ENCODE measurements at places on chromosomes 7 and 10.

- DNase-seq, result no peak
Observed at GRCh38 chr7:20971219-20971618, 184.5 kb upstream of the SP8 start.

DNA sequence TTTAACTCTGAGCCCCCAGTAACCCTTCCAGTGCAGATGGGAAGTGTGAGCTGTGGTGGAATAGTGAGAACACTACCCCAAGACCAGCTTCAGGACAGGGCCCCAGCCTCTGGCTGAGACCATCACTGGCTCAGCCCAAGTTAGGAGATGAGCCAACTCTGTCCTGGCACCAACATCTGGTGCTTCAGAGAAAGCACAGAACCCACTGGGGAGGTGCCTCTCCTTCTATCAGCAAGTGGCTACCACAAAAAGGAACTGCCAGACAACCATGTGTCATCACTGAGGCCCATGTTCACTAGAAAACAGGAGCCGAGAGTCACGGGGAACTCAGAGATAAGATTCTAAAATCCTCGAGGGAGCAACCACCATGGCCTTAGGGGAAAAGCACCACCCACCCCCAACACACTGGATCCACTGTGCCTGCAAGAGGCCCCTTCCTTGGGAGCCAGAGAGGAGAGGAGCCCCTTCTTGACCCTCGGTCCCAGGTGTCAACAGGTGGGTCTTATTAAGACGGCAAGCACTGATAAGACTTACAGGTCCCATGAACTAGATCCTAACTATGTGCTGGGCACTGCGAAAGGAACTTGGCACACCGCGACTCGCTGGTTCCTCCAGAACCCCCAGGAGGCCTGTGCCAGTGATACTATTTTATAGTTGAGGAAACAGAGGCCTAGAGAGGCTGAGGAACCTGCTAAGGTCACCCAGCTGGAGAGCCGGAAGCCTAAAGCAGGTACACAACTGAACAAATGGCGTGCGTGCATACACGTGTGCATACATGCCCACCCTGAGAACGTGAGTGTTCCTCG, 102.7 kb downstream of the FAM53B start:
- no peak for DNase-seq

DNA sequence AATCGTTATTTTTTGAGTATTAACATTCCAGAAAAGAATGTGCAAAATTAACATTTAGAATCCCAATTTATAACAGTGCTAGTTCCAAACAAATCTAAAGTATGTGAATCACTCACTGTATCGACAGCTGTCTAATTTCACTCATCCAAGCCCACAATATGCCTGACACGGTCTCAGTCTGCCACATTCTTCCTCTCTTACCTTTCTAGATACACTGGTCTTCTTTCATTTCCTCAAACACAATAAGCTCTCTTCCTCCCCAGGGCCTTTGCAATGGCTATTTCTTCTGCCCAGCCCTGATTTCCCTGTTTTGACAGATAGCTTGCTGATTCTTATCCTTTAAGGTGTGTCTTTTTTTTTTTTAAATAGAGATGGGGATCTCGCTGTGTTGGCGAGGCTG, 48.8 kb downstream of the UBE2H start:
- DNase-seq, result no peak

GRCh38 chr10:116216676-116217075, 56.3 kb downstream of the GFRA1 start:
- no peak for DNase-seq

- DNase-seq, result no peak
Observed at GRCh38 chr10:20672741-20673140, 224.4 kb downstream of the NEBL start.

- no peak for DNase-seq
Observed at GRCh38 chr10:63637901-63638327, 116.7 kb downstream of the REEP3 start.

GRCh38 chr7:73899731-73900142, 38.8 kb downstream of the TMEM270 start:
- DNase-seq, result no peak

- DNase-seq, result no peak
Observed at GRCh38 chr7:47239931-47240421, 341.9 kb downstream of the TNS3 start.

DNA sequence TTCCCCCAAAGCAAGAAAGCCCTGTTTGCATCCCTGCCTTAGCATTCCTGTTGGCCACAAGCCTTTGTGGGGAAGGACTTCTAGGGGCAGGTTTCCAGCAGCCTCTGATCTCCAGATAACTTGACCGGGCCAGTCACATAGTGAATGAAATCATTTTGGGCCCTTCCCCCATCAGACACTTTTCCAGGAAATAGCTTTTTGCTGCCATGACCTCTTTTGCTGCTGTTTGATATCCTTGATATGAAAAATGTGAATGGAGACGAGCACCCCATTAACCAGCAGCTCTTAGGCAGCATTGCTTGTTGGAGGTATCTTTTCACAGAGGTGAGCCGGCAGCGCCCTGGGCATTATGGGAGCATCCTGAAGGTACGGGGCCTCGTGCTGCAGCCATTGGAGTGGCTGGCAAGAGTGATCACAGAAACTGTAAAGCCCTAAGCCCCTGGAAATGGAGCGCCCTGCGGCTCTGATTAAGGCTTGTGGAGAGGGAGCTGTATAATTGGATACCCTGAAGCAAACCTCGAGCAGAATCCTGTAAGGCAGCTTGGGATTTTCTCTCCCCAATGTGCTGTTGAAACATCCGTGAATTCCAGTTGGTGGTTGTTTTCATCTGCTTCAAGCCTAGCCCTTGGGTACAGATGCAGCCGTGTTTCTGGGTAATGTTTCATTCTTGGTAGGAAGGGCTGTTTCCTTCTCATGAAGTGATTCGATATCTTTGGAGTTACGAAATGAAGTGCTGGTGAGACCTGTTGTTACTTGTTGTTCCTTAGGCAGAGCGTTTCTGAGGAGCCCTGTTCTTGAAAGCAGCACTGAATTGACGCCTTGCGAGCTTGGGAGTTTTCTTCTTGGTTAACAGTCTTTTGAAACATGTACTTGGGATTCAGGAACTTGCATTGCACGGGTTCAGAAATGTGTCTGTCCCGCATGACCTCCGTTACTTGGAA, 179.0 kb downstream of the PTEN start:
- no peak for DNase-seq

DNA sequence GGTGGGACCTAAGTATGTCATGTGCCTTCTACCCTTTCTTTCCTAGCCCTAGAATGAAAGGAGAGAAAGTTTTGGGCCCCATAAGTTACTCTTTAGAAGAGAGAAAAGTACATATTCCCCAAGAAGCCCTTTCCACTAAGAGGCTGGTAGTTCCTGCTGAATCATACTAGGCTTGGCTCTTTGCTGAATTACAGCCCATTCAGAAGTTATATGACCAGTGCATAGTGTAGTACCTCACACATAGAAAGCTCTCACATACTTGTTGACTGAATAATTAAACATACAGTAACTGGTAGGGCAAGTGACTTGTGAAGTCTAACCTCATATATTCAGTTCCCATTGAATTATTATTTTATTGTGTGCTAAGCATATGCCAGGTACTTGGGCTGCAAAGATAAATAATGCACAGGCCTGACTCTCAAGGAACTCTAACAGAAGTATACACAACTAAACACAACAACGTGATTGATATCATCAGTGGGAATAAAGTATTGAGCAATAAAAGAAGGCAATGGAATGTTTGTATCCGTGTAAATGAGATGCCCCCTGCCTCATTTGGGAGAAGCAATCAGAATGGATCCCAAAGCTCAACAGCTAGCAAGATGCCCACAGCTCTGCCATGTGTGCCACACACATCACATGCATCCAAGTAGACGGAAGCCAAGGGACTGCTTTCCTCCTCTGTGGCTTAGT, 38.9 kb upstream of the UBN2 start:
- DNase-seq, result no peak

- no peak for DNase-seq
Observed at GRCh38 chr7:50706469-50706937, 76.2 kb downstream of the GRB10 start.

DNA sequence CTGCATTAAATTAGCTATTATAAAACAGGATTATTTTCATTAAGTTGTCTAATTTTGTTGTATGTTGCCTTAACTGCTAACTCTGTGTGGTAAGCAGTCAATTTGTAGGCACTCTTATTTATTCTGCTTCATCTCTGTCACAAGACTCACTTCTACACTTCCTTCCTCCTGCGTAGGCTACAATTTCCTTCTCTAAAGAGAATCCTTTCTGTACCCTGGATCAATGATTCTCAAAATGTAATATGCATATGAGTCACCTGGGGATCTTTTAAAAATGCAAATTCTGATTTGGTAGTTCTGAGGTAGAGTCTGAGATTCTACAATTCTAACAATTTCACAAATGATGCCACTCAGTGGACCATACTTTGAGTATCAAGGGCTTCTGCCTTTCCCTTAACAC, 4.4 kb upstream of the UBE2D1 start:
- DNase-seq, result no peak

GRCh38 chr7:25624833-25625232, 396.5 kb upstream of the NPVF start:
- no peak for DNase-seq

GRCh38 chr7:147547252-147547897, 1043.2 kb upstream of the C7orf33 start:
- DNase-seq, result no peak

DNA sequence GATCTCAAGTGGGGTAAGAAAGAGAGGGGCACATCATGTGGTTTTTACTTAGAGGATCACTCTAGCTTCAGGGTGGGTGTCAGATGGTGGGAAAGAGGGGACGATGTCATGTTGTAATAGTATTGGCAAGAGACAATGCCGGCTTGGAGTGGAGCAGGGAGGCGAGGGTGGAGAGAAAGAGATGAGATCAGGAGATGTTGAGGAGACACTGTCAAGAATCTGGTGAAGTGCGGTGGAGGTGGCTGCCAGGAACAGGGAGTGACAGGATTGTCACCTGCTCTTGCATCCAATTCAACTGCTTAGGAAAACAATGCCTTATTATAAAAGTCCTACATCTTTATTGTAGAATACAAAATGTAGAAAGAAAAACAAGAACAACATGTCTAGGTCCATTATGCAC, 63.0 kb upstream of the MKI67 start:
- DNase-seq, result no peak

- DNase-seq, result no peak
Observed at GRCh38 chr7:140051820-140052219, 10.9 kb downstream of the PARP12 start.

DNA sequence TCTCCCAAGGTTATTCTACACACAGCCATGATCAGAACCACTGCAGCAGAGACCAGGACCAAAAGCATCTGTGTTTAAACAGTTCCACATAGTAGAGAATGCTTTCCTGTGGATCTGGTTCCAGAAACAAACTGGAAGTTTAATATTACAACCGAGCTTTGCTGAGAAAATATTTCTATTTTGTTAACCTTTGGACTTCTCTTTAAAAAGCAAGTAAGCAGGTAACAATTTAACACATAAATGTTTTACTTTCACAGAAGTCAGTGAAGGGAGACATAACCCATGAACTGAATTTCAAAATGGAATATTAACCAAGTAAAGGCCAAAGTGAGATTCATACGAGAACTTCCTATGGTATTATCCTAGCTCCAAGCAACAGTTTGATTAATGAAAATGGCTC, 98.6 kb upstream of the PHYHIPL start:
- no peak for DNase-seq

DNA sequence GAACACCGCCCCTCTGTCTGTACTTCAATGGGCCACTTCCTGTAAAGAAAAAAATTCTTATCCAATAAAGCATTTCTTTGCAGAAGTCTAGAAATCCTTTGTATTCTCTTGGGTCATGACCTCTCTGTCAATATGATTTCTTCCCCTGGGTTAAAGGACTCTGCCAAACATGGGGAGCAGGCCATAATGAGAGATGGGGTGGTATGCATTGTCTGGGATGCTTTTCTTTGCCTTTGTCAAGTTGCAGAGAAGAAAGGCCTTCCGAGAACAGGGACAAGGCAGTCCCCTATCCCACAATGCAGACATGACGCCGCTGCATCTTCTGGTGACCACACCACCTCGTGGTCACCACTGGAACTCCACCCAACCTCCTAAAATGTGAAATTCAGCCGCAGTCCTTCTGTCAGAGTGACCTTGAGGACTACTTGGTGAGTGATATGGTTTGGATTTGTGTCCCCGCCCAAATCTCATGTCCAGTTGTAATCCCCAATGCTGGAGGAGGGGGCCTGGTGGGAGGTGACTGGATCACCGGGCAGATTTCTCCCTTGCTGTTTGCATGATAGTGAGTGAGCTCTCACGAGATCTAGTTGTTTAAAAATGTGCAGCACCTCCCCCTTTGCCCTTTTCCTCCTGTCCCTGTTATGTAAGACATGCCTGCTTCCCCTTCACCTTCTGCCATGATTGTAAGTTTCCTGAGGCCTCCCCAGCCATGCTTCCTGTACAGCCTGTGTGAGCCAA, 15.2 kb upstream of the FRMPD2 start:
- peak; percentile 72 for DNase-seq

DNA sequence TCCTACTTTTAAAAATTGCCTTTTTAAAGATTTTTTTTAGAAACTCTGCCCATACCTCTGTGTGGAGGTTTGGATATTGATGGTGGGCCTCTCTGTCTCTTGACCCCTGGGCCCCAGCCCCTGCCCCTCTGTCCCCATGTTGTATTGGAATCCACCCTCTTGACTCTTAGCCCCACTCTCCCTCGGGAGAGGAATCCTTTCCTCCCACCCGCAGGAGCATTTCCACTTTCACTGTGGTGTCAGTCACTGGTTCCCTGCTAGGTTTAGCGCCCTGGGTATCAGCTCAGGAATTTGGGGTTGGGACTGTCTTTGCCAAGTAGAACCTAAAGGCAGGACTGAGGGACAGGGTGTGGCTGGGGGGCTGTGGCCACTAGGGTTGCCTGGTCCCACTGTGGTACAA, 10.1 kb downstream of the PFKFB3 start:
- DNase-seq, result no peak

GRCh38 chr10:119191881-119192280, 13.3 kb upstream of the PRDX3 start:
- DNase-seq, result no peak

GRCh38 chr7:96561892-96562291, 147.8 kb downstream of the SEM1 start:
- no peak for DNase-seq

GRCh38 chr7:141462958-141463357, 88.3 kb upstream of the AGK start:
- peak; percentile 24 for DNase-seq

GRCh38 chr7:156401617-156402016, 239.0 kb upstream of the RNF32 start:
- no peak for DNase-seq

DNA sequence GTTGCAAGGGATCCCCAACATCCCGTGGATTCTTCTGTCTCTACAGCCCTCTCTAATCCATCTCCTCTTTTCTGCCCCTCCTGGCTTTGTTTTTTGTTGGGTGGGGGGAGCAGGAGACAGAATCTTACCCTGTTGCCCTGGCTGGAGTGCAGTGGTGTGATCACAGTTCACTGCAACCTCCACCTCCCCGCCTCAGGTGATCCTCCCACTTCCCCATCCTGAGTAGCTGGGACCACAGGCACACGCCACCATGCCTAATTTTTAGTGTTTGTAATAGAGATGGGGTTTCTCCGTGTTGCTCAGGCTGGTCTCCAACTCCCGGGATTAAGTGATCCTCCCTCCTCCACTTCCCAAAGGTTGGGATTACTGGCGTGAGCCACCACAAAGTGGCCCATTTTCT, 121.8 kb downstream of the MYL10 start:
- DNase-seq, result no peak

Data from G401 (cell line).